ENCODE measurements at places on chromosomes 16 and 17. TPM values are rescaled to one million over a fixed set of nuclear protein-coding genes. Genes with fewer than 3 reads are reported as not detected.

DNA sequence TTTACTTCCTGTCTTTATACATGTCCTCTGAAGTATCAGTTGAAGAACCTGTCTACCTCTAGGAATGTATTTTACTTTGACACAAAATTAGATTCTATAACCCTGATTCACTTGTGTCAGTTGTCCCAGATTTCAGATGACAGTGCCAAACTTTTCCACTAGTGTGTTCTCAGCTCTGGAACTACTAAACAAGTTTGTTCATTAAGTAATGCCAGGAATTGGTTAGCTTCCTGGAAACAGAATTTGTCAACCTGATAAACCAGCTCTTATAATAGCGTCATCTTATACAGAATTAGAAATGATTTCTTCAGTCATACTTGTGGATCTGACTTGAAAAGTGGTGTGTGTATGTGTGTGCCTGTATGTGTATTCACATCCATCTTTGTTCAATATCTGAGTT lies 7.4 kb downstream of the MAP3K3 start:
- no peak for DNase-seq

DNA sequence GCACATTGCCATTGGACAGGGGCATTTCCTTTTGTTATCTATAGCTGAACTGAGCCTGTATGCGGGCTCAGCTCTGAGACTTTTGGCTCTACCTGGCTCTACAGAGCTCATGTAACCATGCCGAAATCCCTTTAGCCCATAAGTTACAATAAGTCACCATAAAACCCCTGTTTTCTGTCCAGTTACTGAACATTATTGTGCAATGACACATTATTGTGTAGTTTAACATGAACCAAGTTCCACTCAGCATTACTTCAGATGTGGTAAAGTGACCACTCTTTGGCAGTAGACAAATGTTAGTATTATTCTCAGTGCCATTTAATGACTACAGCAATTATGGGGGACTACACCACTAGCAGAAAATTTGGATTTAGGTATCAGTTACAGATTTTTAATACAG lies 65.4 kb upstream of the RASL10B start:
- no peak for DNase-seq

Gene WNT9B
- polyA plus RNA-seq, result 9.1 TPM

DNA sequence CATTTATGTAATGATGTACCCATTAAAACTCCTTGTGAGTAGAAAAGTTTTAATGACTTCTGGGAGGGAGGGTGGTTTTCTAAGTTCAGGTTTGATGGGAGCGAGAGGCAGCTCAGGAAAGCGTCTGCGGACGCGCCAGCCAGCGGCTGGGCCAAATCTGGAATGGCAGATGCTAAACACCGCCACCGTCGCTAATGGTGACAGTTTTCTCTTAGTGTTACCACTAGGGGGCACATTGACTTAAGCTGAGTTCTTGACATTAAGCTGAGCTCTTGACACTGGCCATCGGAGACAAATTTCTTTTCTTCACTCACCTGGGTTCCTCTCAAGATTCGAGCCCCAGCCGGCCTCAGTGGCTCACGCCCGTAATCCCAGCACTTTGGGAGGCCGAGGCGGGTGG lies 6.7 kb downstream of the TRPV1 start:
- peak; percentile 19 for DNase-seq

Gene PHKG2
- 23.6 TPM for polyA plus RNA-seq

Gene EPX
- polyA plus RNA-seq, result 0.26 TPM

GRCh38 chr17:29084541-29085146 lies 41.7 kb downstream of the PIPOX start:
- peak; percentile 65 for DNase-seq

DNA sequence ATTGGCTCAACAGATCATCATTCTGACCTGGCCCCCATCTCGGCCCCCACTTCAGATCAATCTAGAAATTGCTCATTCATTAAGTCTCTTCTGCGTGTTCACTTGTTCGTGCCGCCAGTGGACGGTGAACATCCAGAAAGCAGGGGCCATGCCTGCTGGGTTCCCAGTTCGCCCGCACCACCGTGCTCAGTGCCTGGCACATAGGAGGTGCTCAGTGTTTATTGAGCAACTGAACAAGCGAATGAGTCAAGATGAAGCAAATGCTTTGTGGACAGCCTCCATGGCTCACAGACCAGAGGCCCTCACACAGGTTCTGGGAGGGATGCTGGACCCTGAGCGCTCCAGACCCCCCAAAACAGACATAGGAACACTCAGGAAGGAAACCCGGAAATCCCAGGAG lies 13.9 kb downstream of the BEAN1 start:
- no peak for DNase-seq

- DNase-seq, result no peak
Observed at GRCh38 chr16:85033171-85033570, 5.6 kb downstream of the KIAA0513 start.

Gene PFN1
- polyA plus RNA-seq, result 397 TPM

GRCh38 chr16:72101195-72101594 lies 7.5 kb downstream of the DHX38 start:
- DNase-seq, result no peak

DNA sequence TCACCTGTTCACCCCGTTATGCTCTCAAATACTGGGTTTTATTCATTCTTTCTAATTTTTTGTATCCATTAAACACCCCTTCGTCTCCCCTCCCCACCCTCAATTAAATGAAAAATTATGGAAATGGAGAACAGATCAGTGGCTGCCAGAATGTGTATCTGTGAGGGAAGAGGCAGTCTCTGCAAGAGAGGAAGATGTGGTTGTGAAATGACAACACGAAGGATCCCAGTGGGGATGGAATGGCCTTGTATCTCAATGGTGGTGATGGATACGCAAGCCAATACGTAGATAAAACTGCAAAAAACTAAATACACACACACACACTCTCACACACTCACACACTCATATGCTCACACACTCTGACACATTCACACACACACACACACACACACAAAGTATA lies 570.7 kb downstream of the CDH13 start:
- DNase-seq, result no peak

- DNase-seq, result peak; percentile 63
Observed at GRCh38 chr16:86033016-86033474, 134.1 kb downstream of the IRF8 start.

DNA sequence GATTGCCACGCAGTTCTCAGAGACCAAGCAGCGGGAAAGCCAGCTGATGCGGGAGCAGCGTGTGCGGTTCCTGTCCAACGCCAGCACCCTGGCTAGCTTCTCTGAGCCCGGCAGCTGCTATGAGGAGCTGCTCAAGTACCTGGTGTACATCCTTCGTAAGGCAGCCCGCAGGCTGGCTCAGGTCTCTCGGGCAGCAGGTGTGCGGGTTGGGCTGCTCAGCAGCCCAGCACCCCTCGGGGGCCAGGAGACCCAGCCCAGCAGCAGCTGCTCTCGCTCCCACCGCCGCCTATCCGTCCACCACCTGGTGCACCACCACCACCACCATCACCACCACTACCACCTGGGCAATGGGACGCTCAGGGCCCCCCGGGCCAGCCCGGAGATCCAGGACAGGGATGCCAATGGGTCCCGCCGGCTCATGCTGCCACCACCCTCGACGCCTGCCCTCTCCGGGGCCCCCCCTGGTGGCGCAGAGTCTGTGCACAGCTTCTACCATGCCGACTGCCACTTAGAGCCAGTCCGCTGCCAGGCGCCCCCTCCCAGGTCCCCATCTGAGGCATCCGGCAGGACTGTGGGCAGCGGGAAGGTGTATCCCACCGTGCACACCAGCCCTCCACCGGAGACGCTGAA lies 15.2 kb downstream of the CACNA1G start:
- no peak for DNase-seq

DNA sequence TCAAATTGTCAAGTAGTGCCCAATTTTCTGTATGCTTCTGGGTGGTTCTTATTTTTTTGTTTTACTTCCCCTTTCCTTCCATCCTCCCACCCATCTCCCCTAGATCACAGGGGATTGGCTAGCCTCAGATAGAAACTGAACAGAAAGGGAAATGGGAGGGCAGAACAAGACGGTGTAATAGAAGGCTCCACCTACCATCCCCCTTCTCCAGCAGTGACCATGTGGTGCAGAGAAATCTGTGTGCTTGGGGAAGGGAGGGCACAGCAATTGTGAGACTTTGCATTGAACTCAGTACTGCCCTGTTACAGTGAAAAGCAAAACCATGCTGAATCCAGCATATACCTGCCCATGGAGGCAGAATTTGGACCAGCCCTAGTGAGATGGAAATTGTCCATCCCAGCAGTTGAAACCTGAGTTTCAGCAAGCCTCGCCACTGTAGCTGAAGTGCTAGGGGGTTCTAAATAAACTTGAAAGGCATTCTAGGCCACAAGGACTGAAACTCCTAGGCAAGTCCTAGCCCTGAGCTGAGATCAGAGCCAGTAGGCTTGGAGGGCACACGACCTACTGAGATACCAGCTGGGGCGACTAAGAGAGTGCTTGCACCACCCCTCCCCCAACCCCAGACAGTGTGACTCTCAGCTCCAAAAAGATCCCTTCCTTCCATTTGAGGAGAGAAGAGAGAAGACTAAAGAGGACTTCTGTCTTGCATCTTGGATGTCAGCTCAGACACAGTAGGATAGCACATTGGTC lies 5.2 kb downstream of the SLFN11 start:
- DNase-seq, result no peak

GRCh38 chr16:87607871-87608270 lies 5.6 kb downstream of the JPH3 start:
- DNase-seq, result no peak

Gene PRCD
- polyA plus RNA-seq, result 2.2 TPM

GRCh38 chr16:61834082-61834481 lies 202.2 kb downstream of the CDH8 start:
- DNase-seq, result no peak

GRCh38 chr16:22206842-22207714 lies 1.0 kb downstream of the EEF2K start:
- DNase-seq, result no peak

Data from right renal cortex interstitium (tissue), 3 donors.